ENCODE measurements at places on chromosomes 1 and 21.
A peak's percentile ranks its signal among the peaks of the same experiment; 100 is the strongest.

DNA sequence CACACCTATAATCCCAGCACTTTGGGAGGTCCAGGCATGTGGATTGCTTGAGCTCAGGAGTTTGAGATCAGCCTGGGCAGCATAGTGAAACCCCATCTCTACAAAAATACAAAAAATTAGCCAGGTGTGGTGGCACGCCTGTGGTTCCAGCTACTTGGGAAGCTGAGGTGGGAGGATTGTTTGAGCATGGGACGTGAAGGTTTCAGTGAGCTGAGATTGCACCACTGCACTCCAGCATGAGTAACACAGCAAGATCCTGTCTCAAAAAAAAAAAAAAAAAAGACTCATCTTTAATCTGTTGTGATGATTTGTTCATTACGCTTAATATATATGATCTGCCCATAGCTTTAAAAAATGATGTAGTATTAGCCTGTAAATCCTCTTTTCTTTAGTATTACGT lies 44.0 kb downstream of the OR10J1 start:
- no peak for DNase-seq

DNA sequence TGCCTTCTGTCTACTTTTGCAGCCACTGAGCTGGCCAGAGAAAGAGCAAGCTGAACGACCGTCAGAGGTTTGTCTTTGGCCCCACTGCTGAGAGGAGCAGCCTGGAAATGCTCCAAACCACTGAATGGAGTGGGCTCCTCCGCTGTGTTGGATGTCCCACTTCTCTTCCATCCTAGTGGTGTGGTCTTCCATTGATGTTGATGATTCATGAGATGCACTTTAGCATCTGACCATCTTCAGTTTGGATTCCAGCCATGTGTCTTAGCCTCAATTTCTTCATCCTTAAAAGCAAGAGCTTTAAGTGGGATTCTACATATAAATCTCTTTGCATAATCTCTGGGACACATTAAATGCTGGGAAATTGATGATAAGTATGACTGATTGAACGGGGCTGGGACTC lies 276.9 kb downstream of the SIPA1L2 start:
- DNase-seq: no peak

DNA sequence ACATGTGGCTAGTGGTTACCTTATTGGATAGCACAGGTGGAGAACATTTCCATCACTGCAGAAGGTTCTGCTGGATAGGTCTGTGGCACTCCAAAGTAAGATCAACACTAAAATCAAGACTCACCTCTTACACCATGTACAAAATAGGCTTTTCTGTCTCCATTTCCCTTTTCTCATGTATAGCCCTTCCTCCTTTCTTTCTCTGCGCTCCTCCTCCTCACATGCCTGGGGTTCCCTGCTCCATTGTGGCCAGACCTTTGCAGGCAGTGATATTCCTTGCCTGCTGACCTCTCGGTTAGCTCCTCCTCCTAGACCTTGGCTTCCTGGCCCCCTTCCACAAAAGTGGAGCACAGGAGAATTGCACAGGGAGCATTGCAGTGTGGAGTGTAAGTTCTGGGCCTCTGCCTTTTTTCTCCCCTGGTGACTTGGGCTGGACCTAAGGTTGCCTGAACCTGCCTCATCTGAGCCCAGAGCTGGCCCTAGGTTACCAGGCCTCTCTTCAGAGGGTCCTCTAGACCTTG lies 33.2 kb upstream of the RBM15 start:
- DNase-seq: no peak

DNA sequence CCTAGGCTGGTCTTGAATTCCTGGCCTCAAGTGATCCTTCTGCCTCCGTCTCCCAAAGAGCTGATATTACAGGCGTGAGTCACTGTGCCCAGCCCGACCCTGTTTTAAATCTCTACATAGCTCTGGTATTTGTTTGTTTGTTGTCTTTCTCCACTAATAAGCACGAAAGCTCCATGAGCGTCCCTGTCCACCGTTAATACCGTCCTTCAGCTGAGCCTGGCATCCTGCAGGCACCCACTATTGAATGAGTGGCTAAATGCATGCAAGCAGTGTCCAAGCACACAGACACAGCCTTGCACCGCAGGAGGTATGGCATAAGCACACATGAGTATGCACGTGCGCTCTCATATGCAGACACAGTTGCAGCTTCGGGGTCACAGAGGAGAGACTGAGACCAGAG lies 4.5 kb upstream of the COL16A1 start:
- DNase-seq: peak; percentile 22

- no peak for DNase-seq
These were observed 120.3 kb downstream of the PPIAL4G start for GRCh38 chr1:148362626-148363438.

GRCh38 chr1:180219776-180220175 lies 10.3 kb upstream of the LHX4 start:
- no peak for DNase-seq

GRCh38 chr1:104132382-104132973 lies 382.8 kb downstream of the AMY1C start:
- DNase-seq: no peak

GRCh38 chr1:46547481-46548383 lies 3.7 kb downstream of the KNCN start:
- DNase-seq: peak; percentile 46

DNA sequence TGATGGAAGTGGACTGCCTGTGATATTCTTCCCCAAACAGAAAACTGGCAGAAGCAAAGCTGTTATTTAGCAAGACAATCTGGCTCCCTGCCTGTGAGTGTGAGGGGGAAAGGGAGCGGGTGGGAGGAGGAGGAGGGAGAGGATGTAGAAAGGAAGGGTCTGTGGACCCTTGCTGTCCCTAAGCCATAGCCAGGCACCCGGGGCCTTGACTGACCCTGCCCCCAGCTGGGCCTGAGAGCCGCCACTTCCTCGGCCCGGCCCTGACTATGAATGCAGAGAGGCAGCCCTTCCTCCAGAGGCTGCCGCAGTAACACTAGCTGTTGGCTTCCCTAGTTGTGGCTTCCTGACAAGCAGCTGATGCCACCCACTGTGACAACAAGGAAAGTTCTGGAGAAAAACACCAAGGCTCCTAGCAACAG lies 13.9 kb downstream of the PLA2G2F start:
- peak; percentile 29 for DNase-seq

GRCh38 chr1:223413216-223413615 lies 20.0 kb downstream of the CCDC185 start:
- no peak for DNase-seq

- DNase-seq: no peak
These were observed 180.2 kb downstream of the NR5A2 start for GRCh38 chr1:200207711-200208126.

GRCh38 chr1:10495475-10495817 lies 20.7 kb downstream of the PEX14 start:
- DNase-seq: no peak

DNA sequence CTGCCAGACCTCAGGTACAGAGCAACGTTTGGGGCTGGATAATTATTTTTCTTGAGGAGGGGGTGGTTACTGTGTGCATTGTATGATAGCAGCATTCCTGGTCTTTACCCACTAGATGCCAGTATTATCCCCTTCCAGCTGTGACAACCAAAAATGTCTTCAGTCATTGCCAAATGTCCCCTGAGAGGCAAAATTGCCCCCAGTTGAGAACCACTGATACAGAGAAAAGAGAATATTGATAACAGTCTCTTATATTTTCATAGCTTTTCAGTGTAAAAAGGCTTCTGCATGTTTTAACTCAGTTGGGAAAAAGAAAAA lies 51.8 kb upstream of the SYT14 start:
- DNase-seq: no peak

DNA sequence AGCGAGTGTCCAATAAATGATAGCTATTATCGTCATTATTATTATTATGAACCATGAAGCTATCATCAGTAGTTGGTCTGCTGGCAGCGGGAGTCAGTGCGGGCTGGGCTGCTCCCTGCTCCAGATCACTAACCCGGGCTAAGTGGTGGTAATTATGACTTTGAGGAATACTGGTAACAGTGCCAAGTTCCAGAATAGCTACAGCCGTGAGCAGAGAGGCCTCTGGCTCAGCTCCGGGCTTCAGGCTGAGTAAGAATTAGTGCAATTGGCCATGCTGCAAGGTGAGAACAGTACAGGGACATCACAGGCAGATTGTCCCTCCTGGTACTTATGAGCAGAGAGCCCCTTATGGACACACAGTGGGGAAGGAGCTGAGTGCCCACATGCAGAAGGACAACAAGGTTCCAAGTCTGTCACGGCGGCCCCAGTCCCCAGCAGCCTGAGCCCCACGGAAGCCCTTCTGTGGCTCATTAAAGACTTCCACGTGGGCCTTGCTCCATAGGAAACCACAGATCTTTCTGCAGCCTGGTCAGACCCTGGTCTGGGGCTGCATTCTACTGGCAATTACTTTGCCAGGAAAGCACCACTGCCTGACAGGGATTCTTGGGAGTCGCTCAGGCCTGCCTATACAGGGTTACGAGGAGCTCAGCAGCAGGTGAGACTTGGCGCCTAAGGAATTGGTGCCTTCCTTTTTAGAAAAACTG lies 235.1 kb downstream of the RRAGC start:
- no peak for DNase-seq

DNA sequence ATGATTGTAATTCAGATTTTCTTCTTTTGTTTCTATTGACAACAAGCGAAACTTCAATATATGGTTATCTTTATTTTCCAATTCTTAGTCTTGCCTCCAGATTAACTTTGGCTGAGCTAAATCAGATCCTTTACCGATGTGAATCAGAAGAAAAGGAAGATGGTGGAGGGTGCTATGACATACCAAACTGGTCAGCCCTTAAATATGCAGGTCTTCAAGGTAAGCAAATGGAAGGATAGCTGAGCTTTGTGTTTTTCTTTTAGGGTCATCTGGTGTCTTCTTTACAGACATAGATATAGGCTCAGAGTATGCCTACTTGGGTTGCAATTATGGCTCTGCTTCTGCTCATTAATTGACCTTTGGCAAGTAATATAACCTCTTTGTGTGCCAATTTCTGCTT lies 37.7 kb downstream of the AGL start:
- no peak for DNase-seq

- peak; percentile 92 for DNase-seq
These were observed 161.2 kb downstream of the RUNX1 start for GRCh38 chr21:34887725-34888568.

GRCh38 chr1:244460197-244460596 lies 876 bp upstream of the CATSPERE start:
- no peak for DNase-seq

DNA sequence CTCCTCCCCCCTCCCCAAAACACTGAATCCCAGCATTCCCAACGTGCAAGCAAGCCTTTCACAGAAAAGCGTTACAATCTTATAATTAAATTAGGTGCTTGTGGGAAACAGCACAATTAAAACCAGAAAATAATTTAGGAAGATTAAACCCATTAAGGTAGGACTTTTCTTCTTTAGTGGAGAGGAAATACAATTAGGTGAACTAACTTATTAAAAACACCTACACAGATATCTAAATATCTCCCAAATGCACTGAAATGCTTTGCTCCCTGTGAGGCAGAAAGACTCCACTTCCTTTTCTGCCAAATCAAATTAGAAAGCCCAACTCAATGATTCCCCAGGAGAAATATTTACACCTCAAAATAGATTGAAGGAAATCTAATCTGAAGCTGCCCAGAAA lies 60.9 kb upstream of the ETS2 start:
- DNase-seq: no peak

- no peak for DNase-seq
These were observed 62.9 kb downstream of the PACC1 start for GRCh38 chr1:212351588-212352362.

DNA sequence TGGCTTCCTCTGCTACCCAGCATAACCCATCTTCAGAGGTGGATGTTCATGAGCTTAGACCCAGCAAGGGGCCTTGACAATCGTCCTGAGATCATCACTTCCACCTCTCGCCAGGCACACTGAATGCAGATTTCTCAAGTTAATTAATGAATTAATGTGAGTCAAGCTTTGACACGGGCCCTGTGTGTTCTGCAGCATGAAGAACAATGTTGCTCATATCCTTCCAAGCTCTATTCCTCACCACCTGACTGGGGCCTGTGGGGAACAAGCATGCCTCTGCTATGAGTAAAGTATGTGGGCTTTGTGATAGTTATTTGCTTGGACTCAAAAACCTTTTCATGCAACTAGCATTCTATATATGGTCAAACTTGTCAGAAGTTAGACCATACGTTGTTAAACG lies 122.0 kb downstream of the SEC16B start:
- DNase-seq: no peak

GRCh38 chr1:8025671-8026144 lies 401 bp downstream of the ERRFI1 start:
- no peak for DNase-seq

GRCh38 chr21:34037009-34037795 lies 36.2 kb upstream of the MRPS6 start:
- DNase-seq: no peak

DNA sequence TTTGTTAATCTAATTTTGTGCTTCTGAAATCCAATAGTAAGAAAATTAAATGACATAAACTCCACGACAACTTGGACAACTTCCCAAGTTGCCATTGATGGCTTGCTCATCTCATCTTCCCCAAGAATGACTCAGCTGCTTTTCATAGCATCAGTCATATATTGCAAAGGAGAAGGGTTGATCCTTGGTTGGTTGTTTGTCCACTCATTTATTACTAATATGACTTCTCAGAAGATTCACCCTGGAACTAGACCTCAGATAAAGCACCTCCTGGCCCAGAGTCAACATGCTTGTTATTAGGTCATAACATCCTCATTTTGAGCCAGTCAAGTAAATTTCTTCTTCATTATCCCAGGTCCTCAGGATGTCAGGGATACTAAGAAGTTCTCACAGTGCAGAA lies 2.3 kb upstream of the LCE3D start:
- no peak for DNase-seq

GRCh38 chr1:199174336-199174735 lies 535.5 kb downstream of the PTPRC start:
- no peak for DNase-seq

- DNase-seq: no peak
These were observed 51.1 kb upstream of the PDC start for GRCh38 chr1:186511761-186512637.

GRCh38 chr1:36350659-36351226 lies 27.3 kb upstream of the EVA1B start:
- peak; percentile 84 for DNase-seq

DNA sequence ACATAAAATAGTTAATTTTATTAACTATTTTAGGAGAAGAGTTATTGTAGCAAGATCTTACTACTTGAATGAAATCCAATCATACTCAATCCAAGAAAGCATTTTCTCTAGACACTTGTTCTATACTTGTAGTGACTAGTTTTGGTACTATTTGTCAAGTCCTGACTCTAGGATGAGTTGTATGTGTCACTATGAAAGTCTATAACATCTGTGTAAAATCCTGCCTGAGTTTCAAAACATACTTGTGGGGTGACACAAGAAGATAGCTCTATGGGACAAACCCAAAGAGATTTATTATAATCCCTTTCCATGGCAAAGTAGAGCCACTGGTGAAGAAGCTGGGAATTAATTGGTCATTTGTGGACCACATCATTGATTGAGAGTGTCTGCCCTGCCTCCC lies 1042.2 kb upstream of the ADGRL4 start:
- DNase-seq: no peak
